NCI-H1092 (cell line): ENCODE measurements at places on chromosomes 3 and 15.
A peak's percentile ranks its signal among the peaks of the same experiment; 100 is the strongest.

- peak; percentile 10 for DNase-seq
These were observed 1.1 kb downstream of the RAF1 start for GRCh38 chr3:12662593-12663400.

- no peak for DNase-seq
These were observed 120.7 kb downstream of the STT3B start for GRCh38 chr3:31653464-31653863.

DNA sequence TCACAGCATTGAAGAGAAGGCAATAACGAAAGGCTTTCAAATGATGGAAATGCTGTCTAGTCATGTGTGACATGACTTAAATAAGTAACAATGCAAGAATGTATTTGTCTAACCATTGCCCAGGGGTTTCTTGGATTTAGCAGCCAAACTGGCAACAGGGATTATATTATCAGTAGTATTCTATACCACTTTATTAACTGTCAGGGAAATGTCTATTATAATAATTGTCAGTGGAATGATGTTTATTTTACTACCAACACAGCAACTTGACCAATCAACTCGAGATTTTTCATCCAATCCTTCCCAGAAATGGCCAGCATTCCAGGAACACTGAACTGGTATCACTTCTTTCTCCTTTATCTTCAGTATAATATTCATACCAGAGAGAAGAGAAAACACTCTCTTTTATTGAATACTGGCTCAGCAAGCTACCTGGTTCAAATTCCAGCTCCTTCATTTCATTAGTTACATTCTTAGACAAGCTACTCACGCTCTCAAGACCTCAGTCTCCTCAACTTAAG, 66.2 kb downstream of the FOXP1 start:
- DNase-seq: no peak

DNA sequence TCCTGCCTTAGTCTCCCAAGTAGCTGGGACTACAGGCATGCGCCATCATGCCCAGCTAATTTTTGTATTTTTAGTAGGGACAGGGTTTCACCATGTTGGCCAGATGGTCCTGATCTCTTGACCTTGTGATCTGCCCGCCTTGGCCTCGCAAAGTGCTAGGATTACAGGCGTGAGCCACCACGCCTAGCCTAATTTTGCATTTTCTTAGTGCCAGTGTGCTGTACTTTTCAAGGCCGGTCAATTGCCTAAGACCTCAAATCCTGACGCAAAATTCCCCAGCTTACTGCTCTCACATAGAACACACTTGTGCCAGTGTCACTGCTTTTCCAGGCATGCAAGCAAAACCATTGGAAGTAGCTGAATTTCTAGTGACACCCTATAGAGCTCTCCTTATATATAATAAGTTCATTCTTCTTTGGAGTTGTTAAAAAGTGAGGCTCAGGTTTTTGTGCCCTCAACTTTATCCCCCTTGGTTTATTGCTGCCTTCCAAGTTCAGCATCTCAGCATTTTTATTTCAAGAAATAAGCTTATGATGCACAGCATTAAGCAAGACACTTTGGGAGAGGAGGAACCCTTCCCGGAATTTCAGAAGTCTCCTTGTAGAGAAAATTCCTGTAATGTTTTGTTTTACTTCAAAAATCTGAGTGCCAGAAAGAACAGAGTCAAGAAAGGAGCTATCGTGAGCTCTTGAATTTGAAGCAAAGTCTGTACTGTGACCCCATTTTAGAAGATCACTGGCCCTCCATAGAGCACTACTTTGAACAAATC, 93.2 kb downstream of the FILIP1L start:
- DNase-seq: no peak

GRCh38 chr3:125120379-125121122, 64.8 kb upstream of the HEG1 start:
- no peak for DNase-seq

- DNase-seq: peak; percentile 66
These were observed 532.8 kb upstream of the TBL1XR1 start for GRCh38 chr3:177729956-177730681.

DNA sequence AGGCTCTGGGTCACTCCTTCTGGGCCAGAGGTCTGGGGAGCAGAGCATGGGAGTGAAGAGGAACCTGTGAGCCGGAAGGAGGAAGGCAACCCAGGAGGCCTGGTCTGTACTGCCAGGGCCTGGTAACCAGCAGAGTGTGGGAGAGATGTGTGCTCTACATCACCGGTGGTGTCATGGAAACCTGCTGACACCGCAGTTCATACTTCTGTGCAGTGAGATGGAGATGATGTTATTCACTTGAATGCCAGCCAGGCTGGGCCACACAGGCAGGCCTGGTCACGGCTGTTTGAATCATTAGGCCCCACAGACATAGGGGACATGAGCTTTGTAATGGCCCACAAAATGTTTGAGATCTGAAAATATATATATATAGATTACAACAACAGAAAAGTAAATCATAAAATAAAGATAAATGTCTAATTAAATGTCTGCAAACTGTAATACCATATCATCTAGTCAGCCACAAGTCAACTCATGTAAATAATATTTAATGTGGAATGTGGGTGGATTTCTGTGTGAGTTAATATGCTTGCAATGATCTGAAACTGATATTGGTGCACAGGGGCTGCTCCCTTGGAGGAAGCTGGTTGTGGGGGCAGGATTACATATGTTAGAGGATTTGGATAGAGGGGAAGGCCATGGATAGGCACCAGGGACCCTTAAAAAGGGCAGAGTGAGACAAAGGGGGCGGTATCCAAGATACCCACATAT, 108.5 kb upstream of the PFN2 start:
- no peak for DNase-seq

GRCh38 chr3:138114431-138114918, 933 bp downstream of the DZIP1L start:
- DNase-seq: no peak

DNA sequence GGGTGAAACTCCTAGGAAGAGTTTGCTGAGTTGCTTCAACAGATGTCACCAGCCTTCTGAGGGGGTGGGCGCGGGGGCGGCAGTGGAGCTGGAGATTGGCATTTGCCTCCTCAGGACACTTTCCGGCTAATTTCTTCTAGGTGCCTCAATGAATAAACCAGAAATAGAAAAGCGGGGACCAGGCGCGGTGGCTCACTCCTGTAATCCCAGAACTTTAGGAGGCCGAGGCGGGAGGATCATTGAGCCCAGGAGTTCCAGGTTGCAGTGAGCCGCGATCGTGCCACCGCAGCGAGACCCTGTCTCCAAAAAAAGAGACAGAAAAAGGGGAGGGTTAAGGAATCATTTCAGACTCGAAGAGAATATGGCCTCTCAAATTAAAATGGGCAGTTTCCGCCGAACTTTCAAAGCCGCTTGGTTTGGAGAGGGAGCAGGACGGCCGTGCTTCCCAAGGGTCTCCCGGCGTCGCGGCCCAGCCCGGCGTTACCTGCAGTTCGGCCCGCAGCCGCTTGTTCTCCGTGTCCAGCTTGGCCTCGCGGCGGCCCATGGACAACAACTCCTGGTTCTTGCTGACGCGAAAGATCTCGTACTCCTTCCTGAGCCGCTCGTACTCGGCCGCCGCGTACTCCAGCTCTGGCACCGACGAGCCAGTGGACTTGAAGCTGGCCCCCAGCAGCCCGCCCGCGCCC, 587 bp downstream of the NPHP3 start:
- DNase-seq: no peak

DNA sequence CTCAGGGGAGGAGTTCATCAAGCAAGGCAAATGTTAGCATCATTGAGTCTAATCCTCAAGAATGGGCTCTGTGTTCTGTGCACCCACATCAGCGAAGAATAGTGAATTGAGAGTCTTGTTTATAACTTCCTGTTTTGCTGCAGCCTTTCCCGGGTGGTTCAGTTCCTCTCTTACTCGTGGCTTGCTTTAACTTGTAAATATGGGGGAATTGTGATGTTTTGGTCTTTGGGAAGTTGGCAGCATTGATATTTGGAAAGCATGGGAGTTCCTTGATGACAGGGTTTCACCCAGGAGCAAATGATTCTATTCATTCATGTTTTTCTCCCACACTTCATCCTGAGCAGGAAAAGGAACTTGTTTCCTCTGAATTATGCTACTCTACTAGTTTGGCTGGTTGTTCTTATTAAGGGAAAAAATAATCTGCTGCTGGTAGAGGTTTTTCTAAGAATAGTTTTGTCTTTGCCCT, 40.4 kb downstream of the GPD1L start:
- DNase-seq: no peak

DNA sequence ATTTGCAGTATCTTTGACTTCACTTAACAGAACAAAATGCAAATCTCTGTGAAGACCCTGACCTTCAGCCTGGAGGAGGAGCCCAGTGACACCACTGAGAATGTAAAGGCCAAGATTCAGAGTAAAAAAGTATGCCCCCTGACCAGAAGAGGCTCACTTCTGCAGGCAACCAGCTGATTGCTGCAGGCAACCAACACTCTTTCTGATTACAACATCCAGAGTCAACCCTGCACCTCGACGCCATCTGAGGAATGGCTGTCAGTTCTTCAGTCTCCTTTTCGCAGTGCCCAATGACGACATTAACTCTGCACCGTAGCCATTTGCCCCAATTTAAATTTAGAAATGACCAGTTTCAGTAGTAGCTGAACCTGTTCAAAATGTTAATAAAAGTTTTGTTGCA, 14.9 kb downstream of the ATP13A3 start:
- DNase-seq: no peak

- no peak for DNase-seq
These were observed 31.8 kb downstream of the ADAMTS17 start for GRCh38 chr15:100310041-100310405.

DNA sequence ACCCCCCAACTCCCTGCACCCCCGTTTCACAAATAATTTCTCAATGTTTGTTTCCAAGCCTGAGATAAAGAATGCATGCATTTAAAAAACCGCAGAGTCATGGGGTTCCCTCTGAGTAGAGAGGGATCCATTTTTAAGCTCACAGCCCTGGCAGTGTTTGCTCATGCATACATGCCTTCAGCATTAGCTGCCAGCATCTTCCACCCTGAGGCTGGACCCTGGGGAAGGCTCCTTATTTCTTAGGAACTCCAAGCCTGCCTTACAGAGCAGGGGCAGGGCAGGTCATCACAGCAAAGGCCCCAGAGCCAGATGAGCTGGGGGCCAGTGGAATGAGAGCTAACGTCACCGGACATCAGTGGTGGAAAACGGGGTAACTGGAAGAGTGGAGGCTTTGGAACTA, 31.3 kb downstream of the TLE3 start:
- no peak for DNase-seq

DNA sequence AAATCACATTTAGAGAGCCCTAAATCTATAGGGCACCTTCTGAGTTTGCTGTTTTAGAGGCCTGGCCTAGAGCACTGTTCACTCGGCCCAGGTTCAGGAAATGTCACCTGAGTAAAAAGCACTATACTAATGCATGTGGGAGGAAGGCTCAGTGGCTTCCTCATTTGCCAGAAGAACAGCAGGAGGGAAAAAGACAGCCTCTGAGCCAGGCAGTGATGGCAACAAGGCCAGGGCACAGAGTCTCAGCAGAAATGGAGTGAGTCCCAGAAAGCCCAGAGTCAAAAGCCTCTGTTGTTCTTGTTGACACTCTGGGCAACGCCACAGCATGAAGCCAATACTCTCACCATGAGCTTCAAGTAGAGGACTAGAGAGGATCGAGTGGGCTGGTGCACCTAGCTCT, 25.9 kb downstream of the LTF start:
- no peak for DNase-seq

- no peak for DNase-seq
These were observed 110.1 kb downstream of the CFAP44 start for GRCh38 chr3:113331187-113331586.

- no peak for DNase-seq
These were observed 91.5 kb downstream of the ST6GAL1 start for GRCh38 chr3:187021748-187022402.

- DNase-seq: no peak
These were observed 477.6 kb downstream of the RAP2B start for GRCh38 chr3:153639631-153640030.

DNA sequence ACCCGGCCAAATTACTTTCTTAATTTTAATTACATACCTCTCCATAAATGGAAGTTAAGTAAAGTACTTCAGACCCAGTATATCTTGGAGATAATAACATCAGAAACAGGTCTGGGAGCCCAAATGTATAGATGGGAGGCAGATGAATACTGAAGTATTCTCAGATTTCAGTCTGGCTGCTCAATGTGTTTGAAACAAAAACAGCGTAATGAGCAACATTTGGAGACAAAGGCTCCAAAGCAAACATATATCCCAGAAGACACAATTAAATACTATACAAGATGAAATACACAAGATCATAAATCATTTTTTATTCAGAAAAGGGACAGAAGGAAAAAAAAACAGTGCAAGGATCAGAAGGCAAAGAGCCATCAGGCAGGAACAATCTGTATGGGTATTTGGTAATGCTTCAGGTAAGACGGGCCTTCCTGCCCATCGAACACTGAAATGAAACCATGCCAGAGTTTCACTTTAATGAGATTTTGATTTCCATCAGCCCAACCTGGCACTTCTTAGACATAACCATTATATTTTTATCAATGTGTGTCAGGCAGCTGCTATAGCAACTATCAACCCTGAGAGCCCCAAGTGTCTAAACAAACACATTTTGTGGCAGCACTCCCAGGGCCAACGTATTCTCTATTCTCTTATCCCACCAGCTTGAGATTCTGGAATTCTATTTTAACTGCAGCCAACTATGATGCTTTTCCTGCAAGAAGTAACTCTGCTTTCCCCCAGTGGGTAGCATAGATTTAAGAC, 210.8 kb downstream of the STT3B start:
- peak; percentile 29 for DNase-seq

DNA sequence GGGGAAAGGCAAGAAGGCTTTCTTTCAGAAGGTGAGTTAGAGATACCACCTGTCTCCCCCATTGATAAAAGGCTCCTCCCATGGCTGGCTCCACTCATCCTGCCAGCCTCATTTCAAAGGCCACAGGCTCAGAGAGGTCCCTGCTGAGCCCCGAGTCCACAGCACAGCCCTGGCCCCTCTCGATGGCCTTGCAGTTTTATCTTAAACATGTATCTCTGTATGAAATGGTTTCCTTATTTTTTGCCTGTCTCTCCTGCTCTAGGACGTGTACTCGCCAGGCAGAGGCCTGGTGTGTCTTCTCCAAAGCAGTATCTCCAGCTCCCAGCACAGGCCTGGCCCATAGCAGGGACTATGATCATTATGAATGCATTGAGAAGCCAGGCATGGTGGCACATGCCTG, 160.5 kb upstream of the NSMCE3 start:
- no peak for DNase-seq
